ENCODE measurements at places on chromosomes 2 and 18. TPM values are rescaled to one million over a fixed set of nuclear protein-coding genes. Genes with fewer than 3 reads are reported as not detected.
A peak's percentile ranks its signal among the peaks of the same experiment; 100 is the strongest.

- DNase-seq, result peak; percentile 12
Observed at GRCh38 chr2:66370824-66371223, 64.1 kb upstream of the MEIS1 start.

- no peak for DNase-seq
Observed at GRCh38 chr2:188785061-188785460, 189.1 kb upstream of the COL3A1 start.

DNA sequence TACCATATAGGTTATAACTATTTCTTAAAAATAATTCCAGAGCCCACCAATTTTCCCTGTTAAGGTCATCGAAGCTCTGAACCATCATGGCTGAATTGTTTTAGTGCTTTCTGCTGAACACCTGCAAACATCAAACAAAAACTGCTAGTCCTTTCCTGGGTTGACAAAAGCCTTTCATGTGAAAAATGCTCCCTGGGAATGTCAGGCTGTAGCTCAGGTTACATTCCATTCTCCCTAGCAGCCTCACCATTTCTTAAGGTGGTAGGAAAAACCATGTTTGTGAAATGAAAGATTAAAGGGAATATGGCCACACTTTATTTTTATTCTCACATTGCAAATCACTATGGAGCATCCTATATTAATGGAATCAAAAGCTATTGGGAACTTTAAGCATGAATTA lies 5.7 kb downstream of the TCF4 start:
- no peak for DNase-seq

DNA sequence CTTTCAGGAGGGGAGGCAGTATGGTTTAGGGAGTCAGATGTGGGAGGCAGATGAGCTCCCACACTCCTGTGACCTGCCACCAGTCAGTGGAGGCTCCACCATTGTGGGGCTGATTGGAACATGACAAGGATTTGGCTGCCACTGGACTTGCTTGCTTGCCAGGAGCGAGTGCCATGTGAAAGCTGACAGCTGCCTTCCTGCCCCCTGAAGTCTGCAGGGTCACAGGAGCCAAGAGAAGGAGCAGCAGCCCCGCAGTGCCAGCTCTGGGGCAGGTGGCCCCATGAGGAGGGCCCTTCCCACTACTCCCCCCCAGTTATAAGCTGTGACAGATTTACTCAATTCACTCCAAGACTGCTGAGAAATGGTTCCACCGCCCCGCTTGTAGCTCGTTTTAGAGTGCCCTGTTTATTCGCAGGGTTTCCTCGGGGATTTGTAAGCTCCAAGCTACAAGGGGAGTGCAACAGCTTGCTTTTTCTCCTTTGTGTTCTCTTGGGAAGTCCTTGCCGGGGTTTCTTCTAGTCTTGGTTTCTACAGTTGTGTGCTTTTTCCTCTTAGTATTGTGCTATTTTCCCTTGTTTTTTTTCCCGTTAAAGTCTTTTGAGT lies 414.3 kb downstream of the MEIS1 start:
- no peak for DNase-seq

- DNase-seq, result peak; percentile 26
Observed at GRCh38 chr2:37896319-37896718, 28.8 kb upstream of the RMDN2 start.

Gene NEUROD1
- total RNA-seq, result not detected

GRCh38 chr2:190185380-190185779 lies 122.9 kb upstream of the MSTN start:
- DNase-seq, result no peak

Gene RUFY4
- total RNA-seq, result not detected

Gene PDE11A
- total RNA-seq, result not detected
